ENCODE measurements at places on chromosomes 7 and 10.

DNA sequence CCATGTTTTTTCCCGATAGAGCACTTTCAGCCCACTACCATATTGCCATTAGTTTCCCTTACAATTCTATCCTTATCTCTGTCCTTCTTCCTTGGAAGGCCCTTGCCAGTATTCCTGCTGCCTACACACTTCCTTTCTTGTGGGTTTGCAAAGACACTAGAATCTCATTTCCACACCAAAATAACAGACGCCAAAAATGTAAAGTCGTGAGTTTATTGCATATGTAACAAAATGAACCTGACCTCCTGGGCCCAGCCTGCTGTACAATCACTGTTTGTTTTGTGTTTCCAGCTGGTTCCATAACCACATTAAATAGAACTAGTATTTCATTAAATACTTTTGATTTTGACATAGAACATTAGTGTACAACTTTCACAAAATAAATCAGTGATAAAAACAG, 116.7 kb downstream of the SMURF1 start:
- DNase-seq, result no peak

GRCh38 chr7:139072796-139073195, 36.7 kb downstream of the ZC3HAV1 start:
- peak; percentile 59 for DNase-seq

DNA sequence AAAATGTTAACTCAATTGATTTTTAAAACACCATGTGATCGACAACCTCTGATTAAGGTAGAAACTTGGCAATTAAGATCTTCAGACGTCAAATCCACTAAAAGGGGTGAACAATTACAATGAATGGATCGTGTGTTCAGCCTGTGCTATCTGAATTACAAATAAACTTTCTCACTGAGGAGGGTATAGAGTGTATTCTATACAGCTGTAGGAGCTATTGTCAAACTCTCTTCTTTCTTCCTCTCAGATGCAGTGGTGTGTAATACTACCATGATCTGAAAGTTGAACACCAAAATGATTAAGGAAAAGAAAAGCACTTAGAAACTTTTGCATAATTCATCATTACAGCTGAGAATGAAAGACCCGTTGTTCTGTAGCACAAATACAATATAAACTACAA, 32.2 kb upstream of the MACC1 start:
- DNase-seq, result no peak

DNA sequence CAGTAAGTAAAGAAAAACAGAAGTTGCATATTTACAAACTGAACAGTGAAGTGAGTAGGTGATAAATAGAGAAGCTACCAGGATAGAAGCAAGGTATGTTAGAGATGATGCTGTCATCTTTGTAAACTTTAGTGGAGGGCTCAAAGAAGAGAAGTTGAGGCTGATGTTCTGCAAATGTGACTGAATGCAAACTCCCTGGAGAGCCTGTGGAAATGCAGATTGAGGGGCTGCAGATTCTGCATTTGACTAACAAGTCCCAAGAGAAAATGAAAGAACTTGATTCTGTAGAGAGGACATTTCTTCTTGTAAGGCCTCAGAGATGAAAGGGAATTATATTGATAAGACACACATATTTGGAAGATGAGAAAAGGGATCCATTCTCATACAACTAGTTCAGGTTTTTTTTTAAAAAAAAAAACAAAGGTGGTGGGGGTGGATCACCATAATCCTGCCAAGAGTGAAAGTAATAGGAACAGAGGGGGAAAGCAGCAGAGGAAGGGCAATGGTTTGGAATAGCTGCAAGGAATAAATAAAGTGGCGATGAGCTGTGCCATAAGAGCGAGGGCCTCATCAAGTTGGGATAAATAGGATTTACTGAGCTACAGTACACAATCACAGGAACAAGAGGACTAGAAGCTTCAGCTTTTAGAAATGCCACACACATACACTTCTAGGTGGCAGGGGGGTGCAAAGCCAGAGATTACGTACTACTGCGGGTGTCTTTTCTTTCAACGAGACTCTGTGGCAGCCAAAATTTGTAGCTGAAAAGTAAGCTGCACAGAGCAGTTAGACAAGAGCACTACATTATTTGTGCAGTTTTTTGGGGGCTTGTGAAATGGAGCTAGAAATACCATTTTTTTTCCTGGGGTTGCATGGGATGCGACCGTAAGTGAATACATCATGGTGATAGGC, 778.5 kb downstream of the NRG3 start:
- no peak for DNase-seq

- peak; percentile 17 for DNase-seq
Measured at GRCh38 chr10:72794260-72794659, 99.3 kb upstream of the OIT3 start.

GRCh38 chr7:151849879-151850260, 27.0 kb downstream of the PRKAG2 start:
- DNase-seq, result no peak

DNA sequence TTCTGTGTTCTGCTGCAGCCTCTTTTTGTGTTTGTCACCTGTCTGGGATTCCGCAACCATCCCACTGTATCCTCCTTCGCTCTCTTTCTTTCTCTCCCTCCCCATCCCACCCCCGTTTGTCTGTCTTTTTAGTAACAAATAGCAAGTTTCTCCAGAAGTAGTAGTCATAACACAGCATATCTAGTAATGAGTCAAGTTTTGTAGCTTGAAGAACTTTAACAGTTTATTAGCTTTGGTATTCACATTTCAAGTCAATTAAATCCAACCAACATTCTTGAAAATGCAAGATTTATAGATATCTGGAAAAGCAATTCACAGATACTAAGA, 154.1 kb upstream of the MTPN start:
- no peak for DNase-seq

- DNase-seq, result peak; percentile 86
Measured at GRCh38 chr7:141654551-141654950, 47.4 kb downstream of the DENND11 start.

GRCh38 chr7:117672453-117672852, 192.6 kb downstream of the CFTR start:
- no peak for DNase-seq

DNA sequence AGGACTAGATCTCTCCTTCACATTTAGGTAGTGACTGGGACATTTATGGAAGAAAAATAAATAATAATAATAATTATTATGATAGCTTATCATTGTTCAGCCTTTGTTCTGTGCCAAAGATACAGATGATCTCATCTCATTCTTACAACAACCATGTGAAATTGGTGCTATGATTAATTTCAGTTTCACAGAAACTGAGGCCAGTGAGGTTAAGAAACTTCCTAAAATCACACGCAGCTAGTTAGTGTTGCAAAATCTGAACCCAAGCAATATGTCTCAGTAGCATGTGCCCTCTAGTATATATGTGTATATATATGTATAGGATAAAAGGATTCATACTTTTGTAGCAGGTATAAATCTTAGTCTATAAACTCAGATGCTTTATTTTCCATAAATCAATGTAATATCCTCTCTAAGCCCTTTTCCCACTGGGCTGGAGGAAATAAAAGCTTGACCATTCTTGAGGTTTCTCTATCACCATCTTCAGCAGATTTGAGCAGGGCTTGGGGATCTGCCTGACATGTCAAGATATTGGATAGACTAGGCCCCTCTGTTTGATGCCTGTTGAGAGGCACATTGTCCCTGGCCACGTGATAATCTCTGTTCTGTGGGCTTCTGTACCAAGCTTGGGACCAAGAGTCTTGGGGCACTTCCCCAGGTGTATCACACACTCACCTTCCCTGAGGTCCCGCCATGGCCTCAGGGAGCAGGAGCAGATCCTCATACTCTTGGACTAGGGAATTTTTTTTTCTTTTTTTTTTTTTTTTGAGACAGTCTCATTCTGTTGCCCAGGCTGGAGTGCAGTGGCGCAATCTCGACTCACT, 172.6 kb upstream of the NRP1 start:
- peak; percentile 95 for DNase-seq

DNA sequence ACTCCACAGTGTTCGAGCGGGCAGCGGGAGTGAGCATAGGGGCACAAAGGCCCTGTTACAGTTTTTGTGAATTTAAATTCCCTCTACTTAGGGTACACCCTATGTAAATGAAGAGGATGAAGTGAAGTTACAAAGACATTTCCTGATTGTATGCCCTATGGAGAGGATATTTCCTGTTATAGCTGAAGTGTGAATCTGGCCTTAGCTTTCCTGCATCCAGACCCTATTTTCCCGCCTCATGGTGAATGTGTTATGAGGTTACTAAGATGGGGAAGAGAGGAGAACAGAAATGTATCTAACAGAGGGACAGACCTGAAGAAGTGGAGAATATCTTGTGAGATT, 37.8 kb upstream of the COMMD3 start:
- no peak for DNase-seq

GRCh38 chr10:73810735-73811465, 498 bp downstream of the NDST2 start:
- peak; percentile 60 for DNase-seq

GRCh38 chr7:118183428-118183785, 557 bp upstream of the LSM8 start:
- no peak for DNase-seq

DNA sequence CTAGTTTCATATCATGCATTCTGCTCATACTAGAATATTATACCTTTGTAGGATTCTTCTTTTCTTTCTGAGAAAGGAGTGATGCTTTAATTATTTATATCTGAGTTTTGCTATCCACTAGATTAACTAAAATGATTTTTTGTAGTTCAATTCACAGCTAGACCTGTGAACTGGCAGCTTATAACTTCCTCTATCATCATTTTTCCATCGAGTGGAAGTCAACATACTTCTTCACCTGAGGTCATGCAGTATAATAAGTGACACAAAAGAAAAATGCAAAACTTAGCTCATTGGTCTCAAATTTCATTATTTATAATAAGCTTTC, 8.0 kb downstream of the LRRN3 start:
- no peak for DNase-seq

DNA sequence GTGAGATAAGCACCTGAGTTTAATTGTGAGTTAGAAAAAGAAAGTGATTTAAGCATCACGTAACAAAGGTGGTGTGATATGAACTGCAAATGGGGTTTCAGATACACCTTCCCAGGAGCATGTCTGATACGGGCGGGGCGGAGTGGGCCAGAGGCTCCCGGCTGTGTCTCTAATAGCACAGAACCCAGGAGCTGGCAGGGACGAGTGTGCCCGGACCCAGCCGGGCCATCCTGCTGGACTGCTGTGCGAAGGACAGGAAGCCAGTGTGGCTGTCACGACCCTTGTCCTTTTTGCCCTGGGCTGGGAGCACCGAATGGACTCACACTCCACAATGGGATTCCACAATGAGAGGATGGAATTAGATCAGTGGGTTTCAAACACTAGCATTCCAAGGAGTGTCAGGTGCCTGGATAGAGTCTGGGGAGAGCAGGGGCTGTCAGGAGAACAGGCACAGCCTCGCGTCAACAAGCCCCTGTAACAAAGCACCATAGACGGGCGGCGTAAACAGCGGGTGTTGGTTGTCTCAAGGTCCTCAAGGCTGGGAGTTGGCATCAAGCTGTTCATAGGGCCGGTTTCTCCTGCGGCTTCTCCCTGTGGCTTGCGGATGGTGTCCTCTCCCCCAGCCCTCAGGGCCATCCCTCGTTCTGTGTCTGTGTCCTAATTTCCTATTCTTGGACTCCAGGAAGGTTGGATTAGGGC, 242.6 kb upstream of the PITRM1 start:
- no peak for DNase-seq

- no peak for DNase-seq
Measured at GRCh38 chr7:51543801-51544553, 227.4 kb upstream of the COBL start.

- no peak for DNase-seq
Measured at GRCh38 chr10:35716776-35717175, 74.7 kb upstream of the FZD8 start.

DNA sequence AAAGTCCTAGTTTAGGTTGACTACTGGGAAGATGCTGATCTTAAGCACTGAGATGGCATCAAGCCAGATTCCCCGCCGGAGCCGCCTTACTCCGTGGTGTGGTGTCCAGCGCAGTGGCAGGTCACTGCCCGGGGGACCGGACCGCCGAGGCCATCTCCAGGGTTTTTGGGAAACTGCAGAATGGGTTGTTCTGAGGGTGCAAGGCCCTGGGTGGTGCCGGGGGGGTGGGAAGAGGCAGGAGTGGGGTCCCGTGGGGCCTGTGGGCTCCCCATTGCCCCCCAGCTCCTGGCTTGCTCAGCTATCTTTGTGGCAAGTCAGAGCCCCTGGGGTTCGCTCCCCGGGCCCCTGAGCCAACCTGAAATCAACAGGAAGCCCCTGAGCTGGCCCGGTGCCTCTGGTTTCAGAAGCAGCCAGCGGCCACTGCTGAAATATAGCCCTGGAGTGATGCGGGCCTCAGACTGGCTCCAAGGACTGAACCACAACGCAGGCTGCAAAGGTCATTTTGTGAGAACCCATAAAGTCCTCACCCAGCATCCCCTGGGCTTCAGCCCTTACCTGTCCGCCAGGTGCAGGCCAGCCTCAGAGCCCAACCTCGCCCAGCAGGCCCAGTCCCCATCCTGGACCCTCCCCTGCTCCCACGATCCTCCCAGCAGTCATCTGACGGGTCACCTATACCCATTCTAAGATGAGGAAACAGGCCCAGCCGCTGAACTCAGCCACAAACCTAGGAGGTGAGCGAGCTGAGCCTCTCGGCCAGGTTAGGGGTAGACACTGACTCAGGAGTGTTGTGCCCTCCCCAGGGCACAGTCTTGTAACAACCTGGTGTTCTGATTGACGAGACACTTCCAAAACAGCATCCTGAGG, 102.7 kb downstream of the PDGFA start:
- no peak for DNase-seq

DNA sequence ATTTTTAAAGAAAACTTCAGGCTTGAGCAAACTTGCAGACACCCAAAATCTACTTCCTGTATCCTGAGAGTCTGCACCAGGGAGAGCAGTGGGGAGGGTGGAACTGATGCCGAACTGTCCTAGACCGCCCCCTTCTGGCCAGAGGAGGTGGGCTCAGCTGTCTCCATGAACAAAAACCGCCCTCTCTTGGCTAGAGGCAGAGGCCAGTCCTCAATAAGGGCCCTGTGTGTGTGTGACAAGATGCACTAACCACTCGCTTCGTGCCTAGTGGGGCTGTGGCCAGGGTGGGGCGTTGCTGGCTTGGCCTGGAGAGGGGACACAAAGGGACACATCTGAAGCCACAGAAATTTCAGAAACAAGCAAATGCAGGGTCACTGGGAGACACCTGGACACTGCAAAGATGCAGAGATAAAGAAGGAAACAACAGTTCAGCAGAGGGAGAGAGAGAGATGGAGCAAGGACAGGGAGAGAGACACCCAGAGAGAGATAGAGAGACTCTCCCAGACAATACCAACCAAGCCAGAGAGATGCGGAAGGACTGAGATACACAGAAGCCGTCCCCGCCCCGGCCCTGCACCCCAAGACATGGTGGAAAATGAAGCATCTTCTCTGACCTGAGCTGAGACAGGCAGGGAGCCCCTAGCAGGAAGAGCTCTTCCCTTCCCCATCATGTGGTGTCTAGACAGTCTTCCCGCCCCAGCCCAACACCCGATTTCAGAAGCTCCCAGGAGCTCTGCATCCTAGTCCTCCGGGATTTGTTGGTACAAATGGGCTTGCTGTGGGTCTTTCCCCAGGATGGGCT, 22.7 kb upstream of the FXYD4 start:
- peak; percentile 90 for DNase-seq

DNA sequence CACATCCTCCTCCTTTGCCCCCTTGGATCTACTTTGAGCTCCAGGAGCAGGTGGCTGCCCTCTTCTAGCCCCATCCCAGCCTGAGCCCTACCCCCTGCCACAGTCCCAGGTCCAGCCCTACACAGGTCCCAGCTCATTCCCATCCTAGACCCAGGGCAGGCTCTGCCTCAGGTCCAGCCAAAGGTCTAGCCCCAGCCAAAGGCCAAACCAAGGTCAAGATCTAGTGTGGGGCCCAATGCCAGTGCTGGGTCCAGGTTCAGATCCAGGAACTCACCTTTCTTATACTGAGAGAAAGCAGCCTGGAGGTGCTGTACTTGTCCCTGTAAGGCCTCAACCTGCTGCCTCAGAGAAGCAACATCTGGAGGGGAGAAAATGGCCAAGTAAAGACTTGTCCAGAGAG, 8.5 kb downstream of the SFTPD start:
- no peak for DNase-seq
